ENCODE measurements at places on chromosomes 2 and 18. TPM values are rescaled to one million over a fixed set of nuclear protein-coding genes. Genes with fewer than 3 reads are reported as not detected.

- no peak for DNase-seq
Observed at GRCh38 chr2:10431797-10432196, 16.3 kb downstream of the ODC1 start.

GRCh38 chr2:182540252-182540651 is 113.4 kb upstream of the PDE1A start:
- DNase-seq, result no peak

DNA sequence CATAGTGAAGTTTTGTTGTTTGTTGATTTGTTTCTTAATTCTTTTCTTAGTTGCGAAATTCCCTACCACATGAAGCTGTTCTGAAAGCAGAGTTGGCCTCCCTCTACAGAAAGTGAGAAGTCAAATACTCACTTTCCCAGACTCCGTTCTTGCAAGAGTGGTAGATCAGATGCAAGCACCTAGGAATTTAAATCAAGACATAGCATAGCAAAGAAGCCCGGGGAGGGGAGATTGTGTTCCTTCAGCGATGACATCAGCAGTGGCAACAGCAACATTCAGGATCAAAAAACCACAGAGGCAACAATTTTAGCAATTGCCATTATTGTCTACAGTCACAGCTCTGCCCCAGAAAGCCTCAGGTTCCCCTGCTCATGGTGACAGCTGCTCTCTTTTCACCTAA is 580.0 kb downstream of the RNF144A start:
- DNase-seq, result no peak

GRCh38 chr18:56992777-56993176 is 154.1 kb upstream of the BOD1L2 start:
- DNase-seq, result no peak

DNA sequence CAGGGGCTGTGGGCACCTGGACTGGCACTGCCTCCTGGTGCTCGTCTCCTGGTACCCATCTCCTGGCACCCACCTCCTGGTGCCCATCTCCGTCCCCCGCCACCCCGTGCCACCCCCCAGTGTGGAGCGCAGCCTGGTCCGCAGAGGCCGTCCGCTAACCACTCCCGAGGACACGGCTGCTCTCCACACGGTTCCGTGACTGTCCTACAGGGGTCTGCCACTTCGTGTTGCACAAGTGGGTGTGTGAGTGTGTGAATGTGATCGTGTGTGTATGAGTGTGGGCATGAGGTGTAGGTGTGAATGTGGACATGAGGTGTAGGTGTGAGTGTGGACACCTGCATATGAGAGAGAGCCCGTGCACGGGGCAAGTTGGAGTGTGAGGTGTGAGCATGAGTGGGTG is 119.4 kb upstream of the HS6ST1 start:
- DNase-seq, result no peak

DNA sequence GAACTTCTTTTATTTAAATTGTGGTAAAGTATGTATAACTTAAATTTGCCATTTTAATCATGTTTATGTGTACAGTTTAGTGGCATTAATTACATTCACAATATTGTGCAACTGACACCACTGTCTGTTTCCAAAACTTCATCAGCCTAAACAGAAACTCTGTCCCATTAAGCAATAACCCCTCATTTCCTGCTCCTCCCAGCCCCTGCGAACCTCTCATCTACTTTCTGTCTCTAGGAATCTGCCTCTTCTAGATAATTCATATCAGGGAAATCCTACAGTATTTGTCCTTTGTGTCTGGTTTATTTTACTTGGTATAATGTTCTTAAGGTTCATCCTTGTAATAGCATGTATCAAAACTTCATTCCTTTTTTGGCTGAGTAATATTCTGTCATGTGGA is 75.1 kb downstream of the BOLA3 start:
- no peak for DNase-seq

GRCh38 chr2:136310797-136311603 is 193.1 kb upstream of the CXCR4 start:
- no peak for DNase-seq

DNA sequence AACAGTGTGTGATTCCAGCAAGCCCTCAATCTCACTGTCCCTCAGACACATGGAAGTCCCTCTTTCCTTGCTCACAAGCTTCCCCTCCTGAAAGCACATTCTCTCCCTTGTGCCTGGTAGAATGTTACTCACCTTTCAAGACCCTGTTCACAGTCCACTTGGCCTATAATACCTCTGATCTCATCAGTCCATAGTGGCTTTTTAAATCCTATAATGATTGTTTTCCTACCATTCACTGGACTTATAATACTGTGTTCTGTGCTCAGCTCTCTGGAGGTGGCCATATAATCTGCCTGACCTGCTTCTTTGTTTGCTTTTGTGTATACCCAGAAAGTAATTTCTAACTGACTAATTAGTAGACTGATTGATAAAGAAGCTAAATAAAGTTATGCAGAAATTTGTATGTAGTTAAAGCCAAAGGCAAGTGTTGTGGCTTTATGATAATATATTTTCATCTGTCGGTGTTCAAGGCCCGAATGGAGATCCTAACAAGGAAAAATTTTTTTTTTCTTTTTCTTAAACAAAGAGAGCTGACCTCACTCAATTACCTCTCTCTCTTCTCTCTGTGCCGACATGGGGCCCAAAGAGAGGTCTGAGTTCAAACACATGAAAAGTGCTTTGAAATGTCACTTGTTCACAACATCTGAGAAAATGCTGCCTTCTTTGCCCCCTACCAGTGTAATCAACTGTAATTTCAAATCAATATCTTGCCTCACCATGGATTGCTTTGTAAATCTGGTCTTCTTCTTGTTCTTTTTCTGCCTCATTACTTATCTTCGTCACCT is 1033.0 kb upstream of the PIK3C3 start:
- DNase-seq, result no peak

- no peak for DNase-seq
Observed at GRCh38 chr2:46241344-46241743, 55.9 kb upstream of the EPAS1 start.

DNA sequence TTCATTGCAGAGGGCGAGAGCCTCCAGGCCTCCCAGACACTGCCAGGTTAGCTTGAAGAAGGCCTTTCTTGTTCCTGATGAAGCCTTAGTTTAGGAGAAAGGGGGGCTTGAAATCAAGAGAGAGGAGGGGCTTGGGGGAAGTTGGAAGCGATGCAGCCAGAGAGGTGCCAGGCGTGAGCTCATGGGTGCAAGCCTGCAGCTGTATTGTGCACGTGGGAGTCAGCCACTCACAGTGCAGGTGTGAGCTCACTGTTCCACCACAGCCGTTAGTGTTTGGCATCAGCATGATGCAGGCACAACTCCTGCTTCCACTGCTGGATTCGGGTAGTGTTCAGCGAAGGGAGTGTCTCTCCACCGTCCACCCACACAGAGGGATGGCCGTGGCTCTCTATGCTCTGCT is 68.4 kb upstream of the ALPP start:
- DNase-seq, result no peak

- DNase-seq, result no peak
Observed at GRCh38 chr2:236967499-236967783, 118.2 kb upstream of the COPS8 start.

DNA sequence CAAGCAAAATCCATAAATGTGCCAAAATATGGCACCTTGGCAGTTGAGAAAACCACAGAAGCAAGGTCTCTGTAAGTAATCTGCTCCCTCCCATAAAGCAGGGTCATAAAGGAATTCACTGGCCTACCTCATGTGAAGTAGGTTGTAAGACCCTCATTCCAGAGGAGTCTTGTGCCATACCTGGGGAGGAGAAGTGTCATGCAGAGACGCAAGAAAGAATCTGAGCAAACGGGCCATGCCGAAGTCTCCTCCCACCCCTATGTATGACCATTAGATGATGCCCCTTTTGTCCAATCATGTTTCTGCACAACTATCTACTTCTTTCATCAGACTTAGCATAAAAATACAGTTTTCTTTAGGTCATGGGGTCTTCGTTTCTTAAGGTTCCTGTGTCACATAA is 14.6 kb downstream of the NMUR1 start:
- no peak for DNase-seq

DNA sequence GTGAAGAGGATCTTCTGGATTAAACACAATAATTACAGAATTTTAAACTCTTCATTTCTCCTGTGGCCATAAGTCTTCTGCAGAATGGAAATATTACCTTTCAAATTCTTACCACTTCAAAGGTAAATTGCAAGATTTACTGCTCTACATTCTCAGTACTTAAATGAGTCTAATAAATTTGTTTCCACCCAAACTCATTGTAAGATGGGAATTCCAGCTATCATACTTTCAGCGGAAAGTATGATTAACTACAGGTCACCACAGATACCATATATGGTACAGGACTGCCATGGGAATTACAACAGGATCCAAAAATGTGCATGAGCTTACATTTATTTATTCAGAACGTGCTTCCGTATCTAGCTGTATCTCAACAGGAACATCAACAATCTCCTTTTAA is 3.1 kb downstream of the DSC3 start:
- no peak for DNase-seq

GRCh38 chr2:6967301-6967700 is 50.1 kb downstream of the RNF144A start:
- DNase-seq, result no peak

GRCh38 chr2:173118395-173118794 is 42.7 kb downstream of the MAP3K20 start:
- no peak for DNase-seq

GRCh38 chr2:152099367-152100050 is 665 bp upstream of the CACNB4 start:
- DNase-seq, result no peak

- DNase-seq, result no peak
Observed at GRCh38 chr18:74139411-74139810, 8.2 kb downstream of the FBXO15 start.

DNA sequence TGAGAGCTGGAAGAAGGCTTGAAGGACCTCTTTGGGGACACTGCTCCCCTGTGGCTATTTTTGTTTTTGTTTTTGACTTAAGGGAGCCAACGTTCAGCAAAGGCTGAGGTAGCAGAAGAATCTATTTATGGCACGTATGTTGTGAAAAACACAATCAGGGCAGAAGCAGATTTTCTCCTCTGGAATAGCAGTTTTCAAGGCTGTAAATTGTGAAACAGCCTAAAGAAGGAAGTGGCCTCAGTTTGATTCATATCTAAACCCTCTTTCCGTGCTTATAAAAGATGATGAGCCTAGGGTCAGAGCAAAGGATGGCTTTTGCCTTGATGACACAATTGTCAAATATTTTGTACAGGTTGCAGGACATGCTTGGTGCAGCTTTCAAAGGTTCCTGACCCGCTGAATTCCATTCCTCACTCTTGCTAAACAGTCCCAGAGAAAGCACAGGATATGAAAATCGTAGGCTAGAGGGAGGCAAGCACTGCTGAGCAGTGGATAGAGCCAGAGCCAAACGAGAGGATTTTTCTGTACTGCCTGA is 106.2 kb upstream of the DLX2 start:
- DNase-seq, result no peak

DNA sequence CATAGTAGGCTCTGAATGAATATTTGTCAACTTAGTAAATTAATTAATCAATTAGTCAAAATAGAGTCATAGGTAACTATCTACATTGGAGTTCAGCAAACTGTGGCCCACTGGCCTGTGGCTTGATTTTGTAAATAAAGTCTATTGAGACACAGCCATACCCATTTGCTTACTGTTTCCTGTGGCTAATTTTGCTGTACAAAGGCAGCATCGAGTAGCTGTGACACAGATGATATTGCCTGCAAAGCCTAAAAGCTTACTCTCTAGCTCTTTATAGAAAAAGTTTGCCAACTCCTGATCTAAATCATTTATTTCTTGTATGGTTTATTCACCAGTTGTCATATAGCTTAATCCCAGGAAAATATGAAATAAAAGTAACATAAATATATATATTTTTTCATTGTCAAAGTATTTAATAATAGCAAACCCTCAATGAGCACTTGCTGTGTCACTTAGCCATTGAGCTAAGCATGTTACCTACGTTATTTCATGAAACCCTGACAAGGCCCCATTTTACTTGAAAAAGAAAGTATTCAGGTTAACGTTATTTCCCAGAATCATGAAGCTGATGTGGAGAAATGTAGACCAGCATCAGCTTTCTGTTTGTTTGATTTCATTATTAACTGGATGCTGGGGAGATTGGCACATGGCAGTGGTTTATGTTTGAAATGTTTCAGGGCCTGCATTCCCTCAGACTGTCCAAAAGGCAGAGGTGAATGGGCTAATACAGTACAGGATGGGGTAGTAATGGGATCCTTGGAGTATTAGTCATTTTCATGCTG is 69.6 kb downstream of the ICOS start:
- DNase-seq, result no peak

DNA sequence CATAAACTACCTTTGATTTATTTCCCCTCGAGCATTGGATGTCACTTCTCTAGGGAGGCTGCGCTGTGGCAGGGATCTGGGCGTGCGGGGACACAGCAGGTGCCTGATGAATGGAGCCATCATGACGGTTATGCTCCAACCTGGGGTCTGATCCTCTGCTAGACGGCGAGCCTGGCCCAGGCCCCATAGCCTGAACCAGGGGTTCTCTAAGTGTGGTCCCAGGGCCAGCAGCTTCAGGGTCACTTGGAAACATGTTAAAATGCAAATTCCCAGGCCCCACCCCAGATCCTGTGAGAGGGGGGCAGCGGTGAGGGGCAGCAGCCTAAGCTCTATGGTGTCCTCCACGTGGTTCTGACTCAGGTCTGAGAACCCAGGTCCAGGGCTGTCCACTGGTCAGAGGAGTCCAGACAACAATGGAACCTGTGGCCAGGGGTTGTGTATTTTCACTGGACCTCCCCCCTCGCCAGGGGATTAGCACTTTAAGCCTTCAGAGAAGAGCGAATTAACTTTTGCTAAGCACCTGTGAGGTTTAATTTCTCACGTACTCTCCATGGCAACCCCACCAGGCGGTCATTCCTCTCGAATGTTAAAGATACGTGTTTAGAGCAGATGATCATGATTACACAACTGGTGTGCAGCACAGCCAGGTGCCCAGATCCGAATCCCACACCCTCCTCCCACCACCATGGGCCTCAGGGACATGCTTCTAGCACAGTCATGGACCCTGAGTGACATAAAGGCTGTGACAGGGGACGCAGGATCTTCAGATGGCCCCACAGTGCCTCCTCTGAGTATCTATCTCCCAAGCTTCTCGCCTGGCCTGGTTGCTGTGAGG is 1.6 kb upstream of the ARHGEF4 start:
- no peak for DNase-seq

Gene MCEE
- 11.5 TPM for total RNA-seq

Gene RUFY4
- not detected for total RNA-seq

Gene CCDC102B
- total RNA-seq, result 8.1 TPM

Gene TACR1
- total RNA-seq, result 0.17 TPM

Gene BCL11A
- total RNA-seq, result 29.1 TPM

Gene DSG2
- 8.2 TPM for total RNA-seq

All from glutamatergic neuron (in vitro differentiated cells).